ENCODE measurements at places on chromosomes 6 and 20. TPM values are rescaled to one million over a fixed set of nuclear protein-coding genes. Genes with fewer than 3 reads are reported as not detected.

The MOG gene
- polyA plus RNA-seq = not detected

The IFT52 gene
- 21.8 TPM for polyA plus RNA-seq

The PCNA gene
- 54.9 TPM for polyA plus RNA-seq

The PRR18 gene
- polyA plus RNA-seq = 1.4 TPM

The ARMH2 gene
- not detected for polyA plus RNA-seq

The TNXB gene
- 125 TPM for polyA plus RNA-seq

The SPINT4 gene
- polyA plus RNA-seq = not detected

The SCRT2 gene
- not detected for polyA plus RNA-seq

The PKIB gene
- 0.44 TPM for polyA plus RNA-seq

The UBE2C gene
- 26.2 TPM for polyA plus RNA-seq
